ENCODE measurements at places on chromosomes 16 and 17.

- no peak for DNase-seq
Measured at GRCh38 chr17:47190243-47190642, 1.1 kb upstream of the CDC27 start.

DNA sequence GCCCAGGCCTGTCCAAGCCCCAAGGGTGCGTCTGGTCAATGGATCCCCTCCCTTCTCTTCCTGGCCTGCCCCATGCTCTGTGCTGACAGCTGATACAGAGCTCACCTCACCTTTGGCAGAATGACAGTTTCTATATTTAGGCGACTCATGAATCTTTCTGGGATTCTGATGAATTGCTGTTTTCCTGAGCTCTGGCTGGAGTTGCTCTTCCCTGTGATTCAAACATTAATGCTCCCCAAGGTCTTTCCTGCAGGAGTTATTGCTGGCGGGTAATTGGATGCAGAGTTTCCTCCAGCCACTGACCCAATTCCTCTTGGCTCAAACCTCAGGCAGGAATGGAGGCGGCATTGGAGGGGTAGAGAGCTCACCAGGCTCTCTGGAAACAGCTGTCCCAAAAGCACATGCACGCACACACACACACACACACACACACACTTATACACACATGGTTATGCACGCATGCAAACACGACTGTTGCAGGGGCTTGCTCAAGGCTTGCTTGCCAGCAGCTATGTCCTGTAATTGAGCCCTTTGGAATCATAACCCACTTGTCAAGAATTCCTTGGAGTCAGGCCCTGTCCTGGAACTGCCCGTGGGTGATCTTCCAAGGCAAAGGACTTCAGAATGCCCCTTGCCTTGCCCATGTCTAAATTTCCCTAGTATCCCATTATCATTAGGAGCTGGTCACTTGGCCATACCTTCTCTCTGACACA is 128.8 kb downstream of the ASIC2 start:
- DNase-seq = no peak

DNA sequence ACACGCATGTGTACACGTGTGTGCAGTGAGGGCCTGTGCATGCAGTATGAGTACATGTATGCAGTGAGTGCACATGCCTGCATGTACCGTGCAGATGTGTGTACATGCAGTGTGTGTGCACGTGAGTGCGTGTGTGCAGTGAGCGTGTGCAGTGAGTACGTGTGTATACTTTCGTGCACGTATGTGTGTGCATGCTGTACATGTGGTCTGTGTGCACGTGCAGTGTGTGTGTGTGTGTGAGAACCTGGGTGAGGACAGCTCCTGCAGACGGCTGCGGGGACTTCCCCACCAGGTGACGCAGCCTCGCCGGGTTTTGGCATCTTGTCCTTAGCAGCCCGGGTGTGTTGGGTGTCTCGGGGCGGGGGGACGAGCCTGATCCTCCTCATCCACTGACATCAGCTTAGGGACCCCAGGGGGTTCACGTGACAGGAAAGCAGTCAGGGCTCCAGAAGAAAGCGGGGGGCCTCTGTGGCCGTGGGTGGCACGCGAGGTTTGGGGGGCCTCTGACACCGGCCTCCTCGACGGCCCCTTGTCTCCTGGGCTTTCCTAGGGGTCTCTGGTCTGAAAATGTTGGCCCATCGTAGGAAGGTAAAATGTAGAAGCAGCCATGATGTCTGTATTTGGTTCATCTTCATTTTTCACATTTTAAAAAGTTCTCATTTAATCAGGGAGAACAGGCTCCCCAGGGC is 119.6 kb upstream of the ZNF750 start:
- DNase-seq = no peak

GRCh38 chr16:58515871-58516767 is 802 bp downstream of the SETD6 start:
- DNase-seq = no peak

GRCh38 chr17:40734018-40734417 is 21.1 kb downstream of the KRT25 start:
- DNase-seq = no peak
